Esophagus (tissue), 2 donors: ENCODE measurements at places on chromosomes 7 and 10. TPM values are rescaled to one million over a fixed set of nuclear protein-coding genes. Genes with fewer than 3 reads are reported as not detected.

The DNAJC12 gene
- 0.59 TPM for polyA plus RNA-seq

The CALHM1 gene
- polyA plus RNA-seq, result not detected

The ASZ1 gene
- not detected for polyA plus RNA-seq

The CYP2C19 gene
- 3.0 TPM for polyA plus RNA-seq

The FAM25C gene
- polyA plus RNA-seq, result not detected

The SEMA3E gene
- polyA plus RNA-seq, result 0.14 TPM
